Fibroblast of the conjunctiva (primary cell): ENCODE measurements at places on chromosomes 13 and 19.
A peak's percentile ranks its signal among the peaks of the same experiment; 100 is the strongest.

DNA sequence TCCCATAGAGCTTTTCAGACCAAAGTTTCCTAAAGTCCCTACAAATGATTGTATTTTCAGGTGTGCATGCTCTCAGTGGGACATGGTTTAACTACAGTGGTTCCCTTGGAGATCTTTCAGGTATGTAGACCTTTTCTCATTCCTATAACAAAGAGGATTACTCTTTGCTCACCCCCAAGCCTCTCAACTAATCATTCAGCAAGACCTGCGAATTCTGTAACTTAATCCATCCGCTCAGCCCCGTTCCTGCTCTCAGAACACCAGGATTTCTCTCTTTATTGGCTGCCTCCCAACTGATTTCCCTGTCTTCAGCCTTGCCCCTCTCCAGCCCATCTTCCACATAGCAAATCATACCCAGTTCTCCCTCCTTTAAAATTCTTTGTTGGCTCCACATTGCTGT lies 253.6 kb downstream of the MTUS2 start:
- DNase-seq: no peak

GRCh38 chr13:37905736-37906135 lies 36.2 kb upstream of the TRPC4 start:
- DNase-seq: no peak

DNA sequence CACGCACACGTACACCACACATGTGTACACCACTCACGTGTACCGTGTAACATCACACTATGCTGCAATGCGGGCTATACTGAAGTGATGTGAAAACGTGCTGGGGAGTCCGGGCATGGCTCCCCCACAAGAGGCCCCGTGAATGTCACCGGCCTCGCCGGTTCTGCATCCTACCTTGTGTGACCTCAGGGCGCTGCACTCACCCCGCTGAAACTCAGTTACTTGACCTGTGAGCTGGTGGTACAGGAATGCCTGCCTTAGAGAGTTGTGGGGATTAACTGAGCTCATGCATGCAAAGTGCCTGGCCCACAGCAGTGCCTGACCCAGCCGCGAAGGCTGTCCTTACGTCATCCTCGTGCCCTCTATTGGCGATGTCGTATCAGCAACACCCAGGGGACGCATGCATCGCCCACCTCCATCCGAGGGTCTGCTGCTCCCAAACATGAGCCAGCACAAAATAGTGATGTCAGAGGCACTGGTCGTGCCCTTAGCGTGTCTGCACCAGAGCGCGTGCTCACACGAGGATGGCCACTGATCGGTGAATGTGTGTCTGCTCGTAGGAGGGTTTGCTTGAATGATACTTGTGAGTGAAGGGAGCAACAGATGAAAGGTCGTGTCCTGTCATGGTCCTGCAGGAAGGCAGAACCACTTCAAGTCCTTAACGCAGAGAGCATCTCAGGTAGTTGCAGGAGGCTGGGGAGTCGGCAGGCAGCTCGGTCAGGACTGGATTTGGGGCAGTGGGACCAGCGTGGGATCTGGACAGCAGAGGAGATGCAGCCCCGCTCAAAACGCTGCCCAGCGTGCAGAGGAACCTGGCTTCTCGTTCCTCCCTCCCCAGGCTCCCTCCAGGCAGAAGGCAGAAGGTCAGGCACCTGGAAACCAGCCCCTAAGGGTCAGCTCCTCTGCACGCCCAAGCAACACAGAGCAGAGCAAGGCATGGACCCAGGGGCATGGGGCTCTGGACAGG lies 126.2 kb upstream of the SPACA7 start:
- no peak for DNase-seq

- DNase-seq: peak; percentile 68
Observed at GRCh38 chr19:54168174-54168917, 4.6 kb downstream of the TMC4 start.

DNA sequence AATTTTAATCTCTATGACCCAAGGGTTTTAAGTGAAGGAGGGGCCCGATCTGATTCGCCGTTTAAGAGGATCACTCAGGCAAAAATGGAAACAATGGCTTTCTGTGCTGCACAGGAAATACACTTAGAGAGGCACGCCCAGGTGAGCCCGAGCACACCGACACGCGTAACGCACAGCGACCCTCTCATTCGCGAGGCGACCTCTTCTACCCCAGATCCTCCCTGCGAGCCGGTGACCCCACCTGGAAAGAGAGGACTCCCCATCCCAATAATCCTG lies 216 bp downstream of the SH2D3A start:
- DNase-seq: no peak

GRCh38 chr13:60583911-60584753 lies 187.1 kb downstream of the TDRD3 start:
- DNase-seq: peak; percentile 80
